ENCODE measurements at places on chromosomes 7 and 10. TPM values are rescaled to one million over a fixed set of nuclear protein-coding genes. Genes with fewer than 3 reads are reported as not detected.
A peak's percentile ranks its signal among the peaks of the same experiment; 100 is the strongest.

Gene PDE6C
- not detected for total RNA-seq

- DNase-seq, result no peak
These were observed 452.7 kb downstream of the DPP6 start for GRCh38 chr7:154504918-154505317.

Gene PHKG1
- 0.38 TPM for total RNA-seq

- peak; percentile 43 for DNase-seq
These were observed at the start of gene URGCP for GRCh38 chr7:43906331-43907010. TSS of gene URGCP (minus strand) at chr7:43906596. CDS start at chr7:43906575, 21 bp downstream.

Gene AGAP9
- total RNA-seq, result 2.3 TPM

Gene PDE1C
- 0.06 TPM for total RNA-seq

GRCh38 chr10:106980495-106981451 lies 183.7 kb downstream of the SORCS1 start:
- no peak for DNase-seq

Measured in LHCN-M2 (cell line).